ENCODE measurements at places on chromosomes 4 and X.

DNA sequence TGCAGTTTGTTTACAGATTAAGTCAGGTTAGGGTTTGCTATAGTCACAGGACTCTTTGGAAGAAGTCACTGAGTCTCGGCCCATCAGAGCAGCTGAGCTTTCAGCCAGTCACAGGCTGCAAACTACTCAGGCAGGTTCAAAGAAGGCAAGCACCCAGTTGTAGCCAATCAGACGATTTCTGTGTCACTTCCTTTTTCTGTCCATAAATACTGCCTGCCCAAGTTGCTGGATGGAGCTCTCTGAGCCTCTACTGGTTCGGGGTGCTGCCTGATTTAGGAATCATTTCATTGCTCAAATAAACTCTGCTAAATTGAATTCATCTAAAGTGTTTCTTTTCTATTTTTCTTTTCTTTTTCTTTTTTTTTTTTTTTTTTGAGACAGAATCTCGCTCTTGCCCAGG, 7.3 kb upstream of the SH3BP2 start:
- DNase-seq: no peak

- DNase-seq: no peak
Measured at GRCh38 chr4:112031712-112032328, 113.4 kb upstream of the FAM241A start.

DNA sequence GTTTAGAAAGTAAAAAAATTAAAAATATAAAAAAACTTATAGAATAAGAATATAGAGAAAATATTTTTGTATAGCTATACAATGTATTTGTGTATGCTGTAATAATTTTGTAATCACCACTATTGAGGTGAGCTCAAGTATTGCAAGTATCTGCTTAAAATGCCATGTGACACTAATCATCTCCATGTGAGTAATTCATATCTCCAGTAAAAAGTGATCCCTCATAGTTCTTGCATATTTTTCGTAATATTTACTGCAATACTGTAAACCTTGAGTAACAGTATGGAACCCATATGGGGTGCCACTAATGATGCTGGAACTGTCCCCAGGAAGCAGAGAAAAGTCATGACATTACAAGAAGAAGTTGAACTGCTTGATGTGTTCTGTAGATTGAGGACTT, 43.2 kb upstream of the HUWE1 start:
- no peak for DNase-seq

- no peak for DNase-seq
Measured at GRCh38 chr4:122533841-122534240, 77.3 kb upstream of the IL2 start.

DNA sequence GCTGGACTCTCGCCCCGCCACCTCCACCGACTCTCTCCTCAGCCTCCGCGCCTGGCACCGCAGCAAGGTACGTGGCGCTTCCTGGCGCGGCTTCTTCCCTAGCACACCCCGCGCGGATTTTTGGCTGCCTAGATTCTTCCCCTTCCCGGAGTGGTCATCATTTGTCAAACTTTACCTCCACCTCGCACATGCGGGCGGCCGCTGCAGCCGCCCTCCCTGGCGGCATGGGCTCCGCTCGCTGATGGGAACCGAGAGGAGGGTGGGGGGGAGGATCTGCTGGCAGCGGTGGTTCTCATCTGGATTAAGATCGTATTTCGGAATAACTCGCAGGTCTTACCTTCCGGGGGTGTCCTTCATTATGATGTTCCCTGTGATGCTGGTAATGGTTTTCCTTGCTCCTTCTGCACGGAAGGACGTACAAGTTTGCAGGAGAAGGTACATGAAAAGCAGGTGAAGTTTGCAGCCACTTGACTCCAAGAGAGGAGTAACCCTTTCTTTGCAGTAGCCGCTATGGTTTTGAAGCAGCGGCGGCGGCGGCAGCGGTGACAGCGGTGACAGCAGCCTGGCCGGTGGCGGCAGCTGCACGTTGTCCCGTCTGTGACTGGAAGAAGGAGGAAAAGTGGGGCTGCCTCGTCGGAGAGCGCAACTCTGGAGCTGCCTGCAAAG, 2183.9 kb upstream of the TENM3 start:
- no peak for DNase-seq

DNA sequence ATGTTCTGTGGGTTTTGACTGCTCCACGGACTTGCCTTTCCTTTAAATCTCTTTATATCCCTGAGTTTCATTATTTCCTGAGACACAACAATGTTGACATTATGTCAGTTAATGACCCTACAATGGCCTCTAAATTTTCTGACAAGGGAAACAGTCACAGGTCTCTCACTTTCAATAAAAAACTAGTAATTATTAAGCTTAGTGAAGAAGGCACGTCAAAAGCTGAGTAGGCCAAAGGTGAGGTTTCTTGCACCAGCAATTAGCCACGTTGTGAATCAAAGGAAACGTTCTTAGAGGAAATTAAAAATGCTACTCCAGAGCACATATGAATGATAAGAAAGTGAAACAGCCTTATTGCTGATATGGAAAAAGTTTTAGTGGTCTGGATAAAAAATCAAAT, 930.2 kb upstream of the GRID2 start:
- DNase-seq: no peak

DNA sequence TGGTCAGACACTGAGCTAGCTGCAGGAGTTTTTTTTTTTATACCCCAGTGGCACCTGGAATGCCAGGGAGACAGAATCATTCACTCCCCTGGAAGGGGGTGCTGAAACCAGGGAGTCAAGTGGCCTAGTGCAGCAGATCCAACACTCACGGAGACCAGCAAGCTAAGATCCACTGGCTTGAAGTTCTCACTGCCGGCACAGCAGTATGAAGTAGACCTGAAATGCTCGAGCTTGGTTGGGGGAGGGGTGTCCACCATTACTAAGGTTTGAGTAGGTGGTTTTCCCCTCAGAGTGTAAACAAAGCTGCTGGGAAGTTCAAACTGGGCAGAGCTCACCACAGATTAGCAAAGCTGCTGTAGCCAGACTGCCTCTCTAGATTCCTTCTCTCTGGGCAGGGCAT, 537.9 kb upstream of the LCORL start:
- no peak for DNase-seq

DNA sequence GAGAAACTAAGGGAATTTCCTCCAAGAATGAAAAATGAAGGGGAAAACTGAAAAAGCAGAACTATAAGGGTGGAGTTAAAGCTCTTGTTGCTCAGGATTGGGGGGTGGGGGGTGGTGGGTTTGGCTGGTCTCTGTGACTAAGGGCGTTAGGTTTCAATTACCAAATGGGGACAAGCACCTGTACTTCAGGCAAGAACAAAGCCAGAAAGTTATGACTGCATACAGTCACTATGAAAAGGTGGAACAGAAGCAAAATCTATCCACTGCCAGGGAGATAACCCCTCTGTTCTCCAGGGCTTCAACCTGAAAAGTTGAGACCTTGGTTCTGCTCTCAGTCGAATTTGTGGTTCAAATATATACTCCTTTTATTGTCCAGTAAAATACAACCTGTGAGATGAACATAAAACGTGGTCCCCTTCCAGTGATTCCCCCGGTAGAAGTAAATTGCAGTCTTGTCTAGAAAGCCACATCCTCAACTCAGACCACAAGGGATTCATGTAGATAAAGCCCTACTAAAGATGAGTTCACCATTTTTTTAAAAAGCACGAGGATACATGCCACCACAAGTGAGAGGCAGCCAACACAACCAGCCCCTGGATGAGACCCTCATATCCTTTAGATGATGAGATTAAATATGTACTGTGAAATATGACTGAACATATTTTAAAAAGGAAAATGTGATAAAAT, 257.1 kb upstream of the RPS6KA3 start:
- DNase-seq: no peak

- no peak for DNase-seq
Measured at GRCh38 chr4:16187455-16187854, 38.8 kb downstream of the TAPT1 start.

GRCh38 chr4:98544818-98545414, 113.5 kb downstream of the TSPAN5 start:
- no peak for DNase-seq

GRCh38 chrX:78063687-78064086, 40.4 kb upstream of the PGK1 start:
- no peak for DNase-seq

DNA sequence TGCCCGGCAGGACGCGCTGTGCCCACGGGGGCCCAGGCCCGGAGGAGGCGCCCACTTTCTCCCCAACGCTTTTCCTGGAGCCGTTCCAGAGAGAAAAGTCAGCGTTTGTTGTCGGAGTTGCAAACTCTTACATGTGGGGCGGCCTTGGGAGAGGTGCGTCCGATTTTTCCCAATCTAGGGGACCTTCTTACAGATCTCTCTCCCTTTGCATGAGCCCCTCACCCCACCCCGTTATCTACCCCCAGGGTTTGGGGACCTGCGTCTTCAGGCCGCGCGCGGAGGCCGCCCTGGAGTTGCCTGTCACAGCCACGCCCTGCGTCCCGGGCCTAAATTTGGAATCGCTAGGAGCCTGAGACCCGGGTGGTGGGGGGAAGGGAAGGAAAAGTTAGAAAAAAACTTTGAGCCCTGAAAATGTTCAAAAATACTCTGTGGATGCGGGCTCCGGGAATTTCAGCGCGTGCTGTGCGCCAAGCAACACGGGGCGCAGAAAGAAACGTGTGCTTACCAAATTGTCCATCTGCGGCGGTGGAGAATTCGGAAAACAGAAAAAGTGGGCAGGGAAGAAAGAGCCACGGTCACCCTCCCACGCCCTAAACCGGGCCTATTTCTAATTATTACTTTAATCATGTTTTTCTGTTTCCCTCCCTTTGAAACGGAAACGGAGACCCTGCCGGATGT, 587 bp downstream of the CD99 start:
- peak; percentile 52 for DNase-seq

DNA sequence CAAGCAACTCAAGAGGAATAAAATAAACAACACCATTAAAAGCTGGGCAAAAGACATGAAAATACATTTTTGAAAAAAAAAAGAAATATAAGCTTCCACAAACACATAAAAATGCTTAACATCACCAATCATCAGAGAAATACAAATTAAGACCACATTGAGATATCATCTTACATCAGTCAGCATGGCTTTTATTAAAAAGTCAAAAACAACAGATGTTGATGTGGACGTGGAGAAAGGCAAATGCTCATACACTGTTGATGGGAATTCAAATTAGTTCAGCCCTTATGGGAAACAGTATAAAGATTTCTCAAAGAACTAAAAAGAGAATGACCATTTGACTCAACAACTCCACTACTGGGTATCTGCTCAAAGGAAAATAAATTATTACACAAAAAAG, 59.6 kb downstream of the STK32B start:
- DNase-seq: no peak

GRCh38 chr4:152243896-152244595, 291.8 kb downstream of the FBXW7 start:
- no peak for DNase-seq

DNA sequence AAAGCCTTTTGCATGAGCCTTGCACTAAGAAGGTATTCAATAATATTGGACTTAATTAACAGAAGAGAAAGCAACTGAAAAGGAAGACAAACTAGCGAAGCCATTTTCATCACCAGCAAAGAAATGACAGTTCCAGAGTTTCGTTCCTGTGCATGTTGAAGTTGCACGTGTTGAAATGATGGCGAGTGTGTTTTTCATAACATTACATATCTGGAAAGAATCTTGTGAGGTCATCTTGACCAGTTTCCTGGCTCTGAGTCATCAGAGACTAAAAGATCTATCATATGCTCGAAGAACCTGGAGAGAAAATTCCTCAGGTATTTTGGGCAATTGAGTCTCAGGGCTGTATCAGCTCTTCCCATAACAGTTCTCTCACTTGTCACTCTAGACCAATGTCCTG, 106.2 kb upstream of the MAML3 start:
- no peak for DNase-seq

- DNase-seq: no peak
Measured at GRCh38 chrX:131746491-131746968, 202.7 kb downstream of the OR13H1 start.

GRCh38 chr4:185567381-185568376, 32.4 kb upstream of the PDLIM3 start:
- no peak for DNase-seq

DNA sequence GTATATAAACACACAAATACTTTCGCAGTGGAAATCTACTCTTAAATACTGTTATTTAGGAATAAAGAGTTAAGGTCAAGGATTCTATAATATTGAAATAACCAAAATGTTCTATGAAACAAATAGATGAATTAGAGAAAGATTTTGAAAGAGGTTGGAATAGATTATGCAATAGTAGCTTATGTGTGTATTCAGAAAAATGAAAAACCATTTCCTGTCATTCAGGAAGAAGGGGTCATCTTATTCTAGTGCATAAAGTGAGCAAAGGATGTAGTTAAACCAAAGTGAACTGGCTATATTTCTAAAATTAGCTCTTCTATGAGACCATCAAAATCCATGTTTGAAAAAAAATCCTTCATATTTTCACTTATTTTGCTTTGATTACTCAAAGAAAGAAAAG, 30.0 kb upstream of the MYOZ2 start:
- no peak for DNase-seq

DNA sequence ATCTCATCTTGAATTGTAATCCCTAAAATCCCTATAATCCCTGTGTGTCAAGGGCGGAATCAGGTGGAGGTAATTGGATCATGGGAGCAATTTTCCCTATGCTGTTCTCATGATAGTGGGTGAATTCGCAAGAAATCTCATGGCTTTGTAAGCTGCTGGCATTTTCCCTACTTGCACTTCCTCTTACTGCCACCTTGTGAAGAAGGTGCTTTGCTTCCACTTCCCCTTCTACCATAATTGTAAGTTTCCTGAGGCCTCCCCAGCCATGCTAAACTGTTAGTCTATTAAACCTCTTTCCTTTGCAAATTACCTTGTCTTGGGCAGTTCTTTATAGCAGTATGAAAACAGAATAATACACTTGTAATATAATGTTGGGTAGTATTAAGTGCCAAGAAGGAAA, 1087.4 kb upstream of the SLIT2 start:
- no peak for DNase-seq

GRCh38 chr4:55592014-55592413, at the start of gene PDCL2:
Gene PDCL2, minus strand, starts transcription at chr4:55592245. Its CDS starts 136 bp downstream, at chr4:55592109.
- no peak for DNase-seq

- DNase-seq: no peak
Measured at GRCh38 chr4:83677656-83678055, 141.7 kb downstream of the GPAT3 start.

DNA sequence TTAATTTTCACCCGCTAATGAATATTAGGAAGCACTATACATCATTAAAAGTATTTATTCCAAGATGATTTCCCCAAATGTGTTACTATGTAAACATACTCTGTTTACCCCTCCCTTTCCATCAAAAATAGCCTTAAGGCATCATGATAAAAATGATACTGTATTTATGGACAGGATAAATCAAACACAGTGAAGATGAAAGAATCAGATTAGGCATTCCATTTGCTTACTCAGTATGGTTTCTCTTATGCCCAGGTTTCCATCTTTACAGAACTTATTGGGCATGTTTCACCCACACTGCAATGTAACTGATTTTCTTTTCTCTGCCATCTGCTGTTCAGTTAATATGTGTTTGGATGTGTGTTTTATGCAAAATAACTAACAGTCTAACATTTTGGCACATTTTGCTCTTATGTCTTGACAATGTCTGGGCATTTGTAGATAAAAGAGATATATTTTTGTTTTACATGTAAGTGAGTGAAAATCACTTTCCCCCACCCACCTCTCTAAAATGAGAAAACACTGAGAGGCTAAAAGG, 445.2 kb downstream of the RPA4 start:
- DNase-seq: no peak

GRCh38 chr4:25551605-25552004, 104.0 kb upstream of the SLC34A2 start:
- DNase-seq: no peak

All from activated naive CD4-positive, alpha-beta T cell treated with Interleukin-2 at 50 U/mL for 16 hours (primary cell).